ENCODE measurements at places on chromosomes 13 and 19.

DNA sequence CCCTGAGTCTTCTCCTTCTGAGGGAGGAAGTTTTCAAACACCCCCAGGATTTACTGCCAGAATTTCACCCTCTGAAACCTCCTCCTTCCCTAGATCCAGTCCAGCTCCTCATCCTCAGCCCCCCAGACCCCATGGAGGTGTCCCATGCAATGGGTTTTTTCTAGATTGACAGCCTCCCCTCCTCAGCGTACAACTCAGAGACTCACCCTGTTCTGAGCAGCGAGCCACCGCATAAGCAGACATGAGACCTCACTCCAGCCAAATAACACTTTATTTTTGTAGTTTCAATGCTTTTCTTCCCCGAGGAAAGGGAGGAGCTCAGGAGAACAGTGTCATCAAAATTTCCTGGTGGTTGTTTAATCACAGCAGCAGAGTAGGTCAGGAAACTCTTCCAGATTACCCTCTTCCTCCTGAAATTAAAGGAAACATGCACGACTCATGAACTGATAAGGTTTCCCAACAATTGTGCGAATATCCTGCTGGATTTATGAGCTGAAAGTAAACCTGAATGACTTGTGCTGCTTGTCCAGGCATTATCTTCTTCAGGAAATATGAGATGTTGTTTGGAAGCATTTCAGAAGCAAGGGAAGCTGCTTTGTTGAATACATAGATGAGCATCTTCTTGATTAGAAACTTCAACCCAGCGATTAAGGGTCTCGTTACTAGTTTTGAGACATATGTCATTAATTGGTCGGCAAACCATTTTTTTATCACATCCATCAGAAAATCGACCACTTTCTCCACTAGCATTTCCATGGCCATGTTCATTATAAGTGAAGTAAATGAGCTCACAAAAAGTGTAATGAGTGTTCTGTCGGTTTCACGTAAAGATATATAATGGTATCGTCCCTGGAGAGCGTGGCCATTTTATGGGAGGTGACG is 36.2 kb downstream of the ERICH4 start:
- DNase-seq: no peak

- no peak for DNase-seq
These were observed 83.4 kb downstream of the SIPA1L3 start for GRCh38 chr19:37990362-37990761.

GRCh38 chr19:45729800-45730290 is 851 bp downstream of the FBXO46 start:
- DNase-seq: no peak

- DNase-seq: no peak
These were observed 12.8 kb downstream of the ONECUT3 start for GRCh38 chr19:1765904-1766799.

- no peak for DNase-seq
These were observed 10.6 kb downstream of the RXFP2 start for GRCh38 chr13:31749929-31750328.

GRCh38 chr13:44140146-44140545 is 233.5 kb upstream of the SERP2 start:
- DNase-seq: no peak

DNA sequence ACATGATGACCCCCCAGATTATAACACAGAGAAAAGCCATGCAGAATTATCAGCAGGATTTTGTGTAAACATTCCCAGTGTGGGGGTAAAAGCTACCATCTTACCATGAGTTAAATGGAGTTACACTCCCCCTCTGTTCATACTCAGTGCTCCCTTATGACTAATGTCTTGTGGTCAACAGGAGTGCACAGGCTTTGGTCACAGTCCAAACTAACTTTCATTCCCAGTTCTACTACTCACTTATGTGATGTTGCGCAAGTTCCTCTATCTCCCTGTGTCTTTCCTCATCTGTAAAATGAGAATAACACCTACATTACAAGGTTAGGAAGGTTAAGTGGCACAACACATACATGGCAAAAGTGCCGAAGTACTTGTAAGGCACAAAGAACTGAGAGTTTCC is 277.9 kb downstream of the RBM26 start:
- no peak for DNase-seq

GRCh38 chr19:50433201-50434180 is 799 bp downstream of the MYBPC2 start:
- DNase-seq: no peak

- DNase-seq: no peak
These were observed 5.6 kb downstream of the KLF16 start for GRCh38 chr19:1857648-1858326.

DNA sequence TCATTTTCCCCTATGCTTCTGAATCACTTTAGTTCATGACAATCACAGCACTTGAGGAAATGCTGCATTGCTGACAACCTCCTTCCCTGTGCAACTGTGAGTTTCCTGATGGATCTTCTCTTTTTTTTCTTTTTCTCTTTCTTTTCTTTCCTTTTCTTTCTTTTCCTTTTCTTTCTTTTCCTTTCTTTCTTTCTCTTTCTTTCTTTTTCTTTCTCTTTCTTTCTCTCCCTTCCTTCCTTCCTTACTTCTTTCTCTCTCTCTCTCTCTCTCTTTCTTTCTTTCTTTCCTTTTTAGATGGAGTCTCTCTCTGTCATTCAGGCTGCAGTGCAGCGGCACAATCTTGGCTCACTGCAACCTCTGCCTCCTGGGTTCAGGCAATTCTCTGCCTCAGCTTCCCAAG is 247.9 kb upstream of the HTR2A start:
- no peak for DNase-seq

DNA sequence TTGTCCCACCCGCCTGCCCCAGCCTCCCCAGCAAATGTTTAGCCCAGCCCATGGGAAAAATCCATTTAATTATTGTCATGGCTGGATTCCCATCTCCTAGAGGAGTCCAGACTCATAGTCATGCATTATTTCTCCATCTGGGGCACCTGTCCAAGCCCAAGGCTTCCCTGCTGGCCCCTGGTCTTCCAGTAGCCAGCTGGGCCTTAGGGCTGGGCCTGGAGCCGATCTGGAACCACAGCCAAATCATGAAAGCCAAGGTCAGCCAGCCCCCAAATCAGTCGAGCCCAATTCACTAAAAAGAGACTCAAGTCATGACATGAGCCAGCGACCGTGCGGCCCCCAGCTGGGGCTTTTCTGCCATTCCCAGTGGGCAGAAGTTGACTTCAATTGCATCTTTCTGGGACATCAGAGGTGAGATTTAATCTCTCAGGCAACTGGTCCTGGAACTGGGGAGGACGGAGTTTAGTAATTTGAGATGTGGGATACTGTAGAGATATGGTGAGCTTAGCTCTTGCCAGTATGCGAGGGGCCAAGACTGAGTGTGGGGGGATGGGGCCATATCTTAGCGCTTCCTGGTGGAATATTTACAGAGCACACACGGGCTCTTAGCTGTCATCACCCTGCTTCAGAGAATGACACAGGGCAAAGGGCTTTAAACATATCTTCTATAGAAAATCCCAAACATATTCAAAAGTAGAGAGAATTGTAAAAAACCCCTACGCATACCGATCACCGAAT is 9.4 kb upstream of the PGLYRP2 start:
- DNase-seq: no peak

GRCh38 chr13:66965181-66965580 is 265.0 kb downstream of the PCDH9 start:
- no peak for DNase-seq

DNA sequence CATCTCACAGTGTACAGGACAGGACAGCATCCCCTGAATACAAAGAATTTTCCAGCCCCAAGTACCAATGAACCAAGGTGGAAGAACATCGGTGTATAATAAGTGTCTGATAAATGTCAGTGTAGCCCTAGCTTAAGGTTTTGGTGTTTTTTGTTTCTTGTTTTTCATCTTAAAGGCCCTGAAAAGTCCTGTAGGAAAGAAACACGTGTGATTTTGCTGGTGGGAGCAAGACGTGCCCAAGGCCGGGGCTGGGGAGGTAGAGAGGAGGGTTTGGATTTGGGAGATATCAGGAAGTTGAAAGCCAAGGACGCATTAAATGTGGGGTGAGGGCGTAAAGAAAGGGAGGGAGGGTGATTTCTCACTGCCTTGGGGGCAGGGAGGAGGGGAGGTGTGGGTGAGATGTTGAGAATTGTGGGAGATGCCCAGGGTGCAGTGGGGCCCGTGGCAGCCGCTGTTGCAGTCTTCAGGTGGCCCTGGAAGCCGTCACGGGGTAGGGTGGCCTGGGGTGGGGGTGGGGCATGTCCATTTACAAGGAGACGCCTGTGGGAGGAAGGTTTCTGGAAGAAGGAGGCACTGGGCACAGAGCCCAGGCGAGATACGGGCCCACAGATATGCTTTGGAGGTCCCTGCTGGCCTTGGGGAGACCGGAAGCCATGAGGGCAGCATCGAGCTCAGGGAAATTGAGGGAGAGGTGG is 6.7 kb downstream of the CAMSAP3 start:
- no peak for DNase-seq

- no peak for DNase-seq
These were observed 420.4 kb upstream of the GPC6 start for GRCh38 chr13:92806215-92806614.
